NCI-H1105 treated with DMSO at 0.1 percent for 48 hours (cell line): ENCODE measurements at places on chromosomes 5 and 9.

DNA sequence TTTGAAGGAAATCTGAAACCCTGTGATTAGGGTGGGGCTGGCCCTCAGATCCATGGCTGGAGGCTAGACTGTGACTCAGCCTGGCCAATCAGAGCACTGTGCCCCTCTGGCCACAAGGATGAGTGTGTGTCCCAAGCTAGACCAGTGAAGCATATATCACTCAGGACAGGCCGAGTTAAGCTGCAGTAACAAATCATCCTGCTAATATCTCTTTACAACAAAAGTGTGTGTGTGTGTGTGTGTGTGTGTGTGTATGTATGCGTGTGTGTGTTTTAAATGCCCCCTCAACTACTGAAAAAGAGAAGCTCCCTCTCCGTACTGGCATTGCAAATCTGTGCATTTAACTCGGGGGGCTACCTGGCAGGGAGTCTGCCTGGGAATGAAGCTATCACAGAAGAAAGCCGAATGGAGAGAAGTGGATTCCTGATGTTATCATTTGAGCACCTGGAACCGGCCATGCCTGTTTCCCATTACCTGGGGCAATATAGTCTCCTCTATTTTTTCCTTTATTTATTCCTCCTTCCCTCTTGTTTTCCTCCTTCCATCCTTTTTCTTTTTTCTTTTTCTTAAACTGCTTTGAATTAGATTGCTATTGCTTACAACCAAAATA is 25.6 kb downstream of the STC2 start:
- DNase-seq, result no peak

GRCh38 chr9:125890826-125891225 is 143.7 kb downstream of the PBX3 start:
- no peak for DNase-seq

- DNase-seq, result no peak
Measured at GRCh38 chr9:137456061-137456863, 2.9 kb downstream of the NSMF start.

GRCh38 chr5:6710551-6711318 is 2.5 kb upstream of the TENT4A start:
- no peak for DNase-seq

GRCh38 chr9:114335745-114336144 is 6.1 kb downstream of the ORM2 start:
- no peak for DNase-seq

GRCh38 chr5:88116396-88116795 is 152.2 kb downstream of the TMEM161B start:
- DNase-seq, result no peak

- no peak for DNase-seq
Measured at GRCh38 chr5:86536396-86536795, 81.3 kb upstream of the COX7C start.

GRCh38 chr5:87404359-87404758 is 8.4 kb downstream of the CCNH start:
- DNase-seq, result no peak

DNA sequence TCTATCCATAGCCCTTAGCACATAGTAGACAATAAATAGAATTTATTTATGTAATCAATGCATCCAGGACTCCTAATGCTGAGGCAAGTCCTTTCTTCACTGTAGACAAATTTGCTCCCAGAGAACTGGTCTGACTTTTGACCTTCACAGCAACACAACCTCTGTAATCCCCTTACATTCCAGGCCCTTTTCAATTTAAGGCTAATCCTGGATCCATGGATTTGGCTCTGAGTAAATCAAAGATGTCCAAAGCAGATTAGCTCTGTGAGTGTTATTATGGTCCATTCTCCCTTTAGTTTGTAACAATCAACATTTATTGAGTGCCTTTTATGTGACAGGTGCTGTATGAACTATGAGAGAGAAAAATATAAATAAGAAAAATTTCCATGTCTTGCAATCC is 27.4 kb upstream of the TMC1 start:
- DNase-seq, result no peak

DNA sequence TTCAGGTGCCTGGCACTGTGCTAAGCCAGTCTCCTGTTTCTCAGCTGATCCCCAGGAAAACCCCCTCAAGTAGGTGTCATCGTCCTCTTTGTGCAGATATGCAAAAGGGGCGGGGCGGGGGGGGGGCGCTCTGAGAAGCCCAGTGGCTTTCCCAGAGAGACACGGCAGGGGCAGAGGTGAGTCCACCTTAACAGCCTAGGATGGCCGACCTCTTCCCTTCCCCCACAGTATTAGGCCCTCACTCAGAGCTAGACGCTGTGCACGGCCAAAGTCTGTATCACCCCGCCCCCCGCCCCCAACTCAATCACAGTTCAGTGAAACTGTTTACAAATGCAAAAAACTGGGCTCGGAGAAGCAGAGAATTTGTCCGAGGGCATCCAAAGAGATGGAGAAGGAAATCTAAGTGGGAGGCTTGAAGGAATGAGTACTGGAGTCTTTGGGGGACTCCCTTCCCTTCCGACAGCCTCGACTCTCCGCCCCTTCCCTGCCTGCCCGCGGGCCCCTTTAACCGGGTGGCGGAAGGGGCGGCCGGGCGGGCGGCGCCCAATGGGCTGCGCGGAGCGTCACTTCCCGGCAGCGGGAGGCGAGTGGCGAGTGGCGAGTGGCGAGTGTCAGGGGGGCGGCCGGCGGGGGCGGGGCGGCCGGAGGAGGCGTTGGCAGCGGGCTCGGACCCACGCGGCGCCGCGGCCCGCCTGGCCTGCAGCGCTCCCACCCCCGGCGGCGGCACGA is at the start of gene ERGIC1:
TSS of gene ERGIC1 (plus strand) at position 566 of the 729 bp plus-strand sequence. CDS start at position 729, 163 bp downstream.
- peak; percentile 14 for DNase-seq

DNA sequence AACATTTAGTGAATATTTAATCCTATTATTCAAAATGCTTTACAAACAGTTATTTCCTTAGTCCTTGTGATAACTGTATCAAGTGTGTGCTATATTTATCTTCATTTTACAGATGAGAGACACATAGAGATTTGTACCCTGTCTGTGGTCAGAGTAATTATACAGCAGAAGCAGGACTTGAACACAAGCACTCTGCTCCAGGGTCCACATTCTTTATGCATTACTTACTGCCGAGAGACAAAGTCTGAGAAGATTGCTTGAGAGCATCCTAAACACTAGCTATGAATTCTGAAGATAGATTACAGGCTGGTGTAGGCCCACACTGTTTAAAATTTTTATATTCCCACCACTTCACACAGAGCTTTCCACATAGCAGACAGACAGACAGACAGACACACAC is 926.1 kb upstream of the DMAC1 start:
- no peak for DNase-seq

DNA sequence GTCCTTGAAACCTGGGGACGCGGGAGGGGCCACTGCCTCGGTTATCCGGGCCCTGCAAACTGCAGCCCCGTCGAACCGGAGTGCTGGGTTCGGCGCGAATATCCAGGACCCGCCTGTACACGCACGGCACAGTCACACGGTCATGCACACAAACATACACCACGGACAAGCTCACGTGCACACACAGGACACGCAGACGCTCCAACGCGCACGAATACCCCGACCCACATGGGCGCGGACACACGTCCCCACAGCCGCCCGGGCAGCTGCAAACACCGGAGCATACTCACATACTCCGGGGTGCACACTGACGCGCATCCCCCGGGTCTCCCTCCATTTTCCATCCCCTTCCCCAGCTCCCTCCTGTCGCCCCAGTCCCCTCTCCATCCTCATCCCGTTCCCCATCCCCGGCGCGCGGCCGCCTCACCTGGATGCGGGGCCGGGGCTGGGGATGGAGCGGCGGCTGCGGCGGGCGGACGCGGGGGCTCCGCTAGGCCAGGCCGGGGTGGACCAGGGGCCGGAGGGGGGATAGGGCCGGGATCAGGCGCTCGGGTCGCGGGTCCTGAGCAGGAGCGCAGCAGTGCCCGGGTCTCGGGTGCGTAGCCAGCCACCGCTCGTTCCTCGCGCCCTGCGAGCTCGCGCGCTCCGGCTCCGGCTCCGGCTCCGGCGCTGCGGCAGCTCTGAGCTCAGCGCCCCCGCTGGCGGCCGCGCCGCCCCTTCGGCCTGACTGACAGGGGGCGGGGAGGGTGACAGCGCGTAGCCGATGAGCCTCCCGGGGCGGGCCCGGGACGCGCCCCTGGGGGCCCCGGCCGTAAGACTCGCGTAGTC is at the start of the genes EIF4E1B and SNCB:
TSS of gene EIF4E1B (plus strand) at position 823 of the 828 bp plus-strand sequence. CDS start 12,113 bp downstream, outside the sequence.
TSS of gene SNCB (minus strand) at position 682 of the 828 bp plus-strand sequence. CDS start 880 bp downstream, outside the sequence.
- peak; percentile 14 for DNase-seq
